ENCODE measurements at places on chromosomes 7 and 10.

DNA sequence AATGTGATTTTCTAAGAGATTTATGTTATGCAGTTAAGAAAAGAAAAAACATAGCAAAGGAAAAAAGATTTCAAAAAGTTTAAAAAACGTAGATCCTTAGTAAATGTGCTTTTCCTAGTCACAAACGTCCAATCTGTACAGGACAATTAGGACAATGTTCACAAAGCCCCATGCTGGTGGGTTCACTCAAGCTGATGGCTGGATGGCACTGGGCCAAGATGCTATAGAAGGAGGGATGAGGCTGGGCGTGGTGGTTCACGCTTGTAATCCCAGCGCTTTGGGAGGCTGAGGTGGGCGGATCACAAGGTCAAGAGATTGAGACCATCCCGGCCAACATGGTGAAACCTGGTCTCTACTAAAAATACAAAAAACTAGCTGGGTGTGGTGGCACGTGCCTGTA is 22.1 kb downstream of the SVIL start:
- peak overlapping the region; percentile 29 for H3K27ac ChIP-seq
- no peak overlapping the region for H3K4me3 ChIP-seq
- no peak for DNase-seq
- H3K4me1 ChIP-seq: peaks cover 34% of the 10 kb centered on the region
- H3K27me3 ChIP-seq: no peaks in the 10 kb centered on the region

GRCh38 chr7:151235091-151235787 is 3.0 kb downstream of the CHPF2 start:
- no peak overlapping the region for H3K4me3 ChIP-seq
- H3K27me3 ChIP-seq: no peaks in the 10 kb centered on the region
- H3K27ac ChIP-seq: no peak overlapping the region
- peaks cover 10% of the 10 kb centered on the region for H3K4me1 ChIP-seq
- no peak for DNase-seq

- H3K4me1 ChIP-seq: no peaks in the 10 kb centered on the region
- H3K36me3 ChIP-seq: no peaks in the 10 kb centered on the region
- H3K27ac ChIP-seq: no peak overlapping the region
Observed at GRCh38 chr7:127349881-127350280, 42.6 kb downstream of the ZNF800 start.

DNA sequence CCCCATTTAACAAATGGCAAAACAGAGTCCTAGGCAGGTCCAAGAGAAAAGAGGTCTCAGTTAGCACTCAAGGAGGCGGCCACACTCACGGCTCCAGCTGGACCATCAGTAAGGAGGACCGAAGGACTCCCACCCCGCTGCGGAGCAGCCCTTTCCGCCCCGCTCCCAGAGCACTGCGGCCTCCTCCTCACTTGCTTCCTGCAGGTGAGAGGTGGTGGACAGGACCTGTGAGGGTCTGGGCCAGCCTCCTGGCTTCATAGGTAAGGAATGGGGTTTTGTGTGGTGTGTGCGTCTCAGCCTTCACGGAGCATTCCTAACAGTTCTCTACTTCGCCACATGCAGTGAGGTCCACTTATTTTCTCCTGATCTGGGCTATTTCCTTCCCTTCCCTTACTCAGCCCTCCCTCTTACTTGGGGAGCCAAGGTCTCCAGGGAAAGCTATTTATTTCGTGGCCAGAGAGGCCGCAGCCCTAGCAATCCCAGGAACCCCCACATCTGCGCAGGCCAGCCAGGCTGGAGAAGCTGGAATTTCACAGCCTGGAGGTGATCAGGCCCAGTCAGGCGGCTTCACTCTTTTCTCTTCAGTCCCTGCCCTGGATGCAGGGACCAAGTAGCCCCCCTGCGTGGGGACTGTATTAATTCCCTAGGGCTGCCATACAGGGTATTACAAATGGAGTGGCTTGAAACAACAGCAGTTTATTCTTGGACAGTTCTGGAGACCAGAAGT is 45.9 kb downstream of the ZNF783 start:
- H3K27ac ChIP-seq: no peak overlapping the region
- DNase-seq: no peak
- H3K36me3 ChIP-seq: no peaks in the 10 kb centered on the region
- H3K4me3 ChIP-seq: no peak overlapping the region

DNA sequence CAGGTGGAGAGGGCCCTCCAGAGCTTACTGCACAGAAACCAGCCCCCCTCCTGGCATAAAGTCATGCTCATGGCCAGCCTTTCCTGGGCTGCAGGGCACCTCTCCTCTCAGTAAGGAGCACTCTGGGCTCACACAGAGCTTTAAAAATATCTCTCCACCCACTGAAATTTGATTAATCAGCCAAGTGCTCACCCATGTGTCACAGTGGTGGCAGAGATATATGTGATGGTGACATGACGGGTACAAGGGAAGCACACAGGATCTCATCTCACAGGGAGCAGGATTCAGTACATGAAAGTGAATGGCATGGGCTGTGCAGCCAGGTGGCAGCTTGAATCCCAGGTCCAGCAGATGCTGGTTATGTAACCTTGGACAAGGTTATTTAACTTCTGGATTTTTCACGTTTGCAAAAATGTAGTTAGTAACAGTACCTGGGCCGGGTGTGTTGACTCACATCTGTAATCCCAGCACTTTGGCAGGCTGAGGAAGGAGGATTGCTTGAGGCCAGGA is 144.8 kb downstream of the CALN1 start:
- DNase-seq: no peak
- no peaks in the 10 kb centered on the region for H3K4me1 ChIP-seq
- no peak overlapping the region for H3K4me3 ChIP-seq

DNA sequence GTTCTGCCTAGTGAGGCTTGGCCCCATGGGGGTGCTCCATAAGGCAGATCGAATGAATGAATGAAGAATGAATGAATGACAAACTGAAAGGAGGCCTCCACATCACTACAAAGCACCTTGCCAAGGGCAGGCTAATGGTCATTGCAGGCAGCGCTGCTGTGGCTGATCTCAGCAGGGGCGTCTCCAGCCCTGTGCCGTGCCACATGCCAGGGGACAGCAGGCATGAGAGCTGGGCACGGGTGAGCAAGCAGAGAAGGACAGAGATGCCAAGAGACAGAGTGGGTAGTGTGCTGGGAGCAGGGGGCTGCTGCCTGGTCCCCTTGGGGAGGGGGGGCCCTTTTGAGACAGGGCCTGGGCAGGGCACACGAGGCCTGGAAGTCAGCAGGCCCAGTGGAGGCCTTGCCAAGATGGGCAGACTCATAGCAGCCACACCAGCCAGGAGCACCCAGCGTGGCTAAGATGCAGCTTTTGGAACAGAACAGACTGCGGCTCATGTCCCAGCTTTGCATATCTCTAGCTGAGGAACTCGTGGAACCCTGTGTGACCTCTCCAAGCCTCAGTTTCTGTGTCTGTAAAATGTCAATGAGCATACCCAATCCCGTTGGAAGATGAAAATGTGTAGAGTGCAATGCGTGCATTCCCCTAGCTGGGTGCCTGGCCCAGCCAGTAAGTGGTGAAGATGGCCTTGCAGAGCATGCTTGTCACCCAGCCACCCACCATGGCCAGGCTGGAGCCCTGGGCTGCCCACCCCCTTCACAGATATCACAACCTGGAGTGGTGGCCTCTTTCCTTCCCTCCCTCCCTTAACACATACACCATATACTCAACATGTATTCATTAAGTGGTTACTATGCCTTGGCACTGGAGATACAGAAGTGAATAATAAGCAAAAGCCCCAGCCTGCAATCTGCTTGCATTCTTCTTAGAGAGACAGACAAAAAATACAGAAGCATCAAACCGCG is 61.1 kb upstream of the LRRC18 start:
- no peaks in the 10 kb centered on the region for H3K27me3 ChIP-seq
- no peak overlapping the region for H3K4me3 ChIP-seq
- no peaks in the 10 kb centered on the region for H3K36me3 ChIP-seq
- peaks cover 35% of the 10 kb centered on the region for H3K4me1 ChIP-seq
- H3K27ac ChIP-seq: peak overlapping the region; percentile 1
- no peak for DNase-seq

DNA sequence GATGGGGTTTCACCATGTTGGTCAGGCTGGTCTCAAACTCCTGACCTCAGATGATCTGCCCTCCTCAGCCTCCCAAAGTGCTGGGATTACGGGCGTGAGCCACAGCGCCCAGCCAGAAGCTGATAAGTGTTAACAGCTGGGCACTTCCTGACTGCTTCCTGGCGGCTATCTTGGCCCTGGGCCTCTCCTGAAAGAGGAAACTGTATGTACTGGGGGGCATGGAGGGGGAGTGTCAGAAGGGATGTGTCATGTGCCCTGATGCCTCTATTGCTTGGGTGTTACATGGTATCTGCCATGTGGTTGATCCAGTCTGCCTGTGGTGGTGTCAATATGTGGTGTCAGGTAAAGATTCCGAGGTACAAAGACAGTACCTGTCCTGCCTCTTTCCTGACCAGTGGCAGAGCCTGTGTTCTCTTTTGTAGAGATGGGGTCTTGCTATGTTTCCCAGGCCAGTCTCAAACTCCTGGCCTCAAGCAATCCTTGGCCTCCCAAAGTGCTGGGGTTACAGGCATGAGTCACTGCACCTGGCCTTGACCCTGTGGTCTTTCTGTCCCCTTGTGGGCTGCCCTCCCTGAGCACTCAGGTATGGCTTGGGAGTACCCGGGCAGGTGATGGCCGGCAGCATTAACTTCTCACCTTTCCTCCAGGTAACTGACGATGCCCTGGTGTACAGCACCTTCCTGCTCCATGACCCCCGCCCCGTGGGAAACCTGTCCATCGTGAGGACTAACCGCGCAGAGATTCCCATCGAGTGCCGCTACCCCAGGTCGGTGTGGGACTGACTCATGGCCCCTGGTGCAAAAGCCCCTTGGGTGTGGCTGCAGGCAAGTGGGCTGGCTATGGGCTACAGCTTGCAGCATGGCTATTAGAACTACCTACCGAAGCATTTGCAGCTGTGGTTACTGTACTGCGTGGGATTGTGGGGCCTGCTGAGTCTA is 4.4 kb downstream of the ZP3 start:
- H3K36me3 ChIP-seq: no peaks in the 10 kb centered on the region
- H3K4me3 ChIP-seq: no peak overlapping the region
- H3K4me1 ChIP-seq: no peaks in the 10 kb centered on the region
- H3K27me3 ChIP-seq: no peaks in the 10 kb centered on the region
- DNase-seq: no peak
- no peak overlapping the region for H3K27ac ChIP-seq

DNA sequence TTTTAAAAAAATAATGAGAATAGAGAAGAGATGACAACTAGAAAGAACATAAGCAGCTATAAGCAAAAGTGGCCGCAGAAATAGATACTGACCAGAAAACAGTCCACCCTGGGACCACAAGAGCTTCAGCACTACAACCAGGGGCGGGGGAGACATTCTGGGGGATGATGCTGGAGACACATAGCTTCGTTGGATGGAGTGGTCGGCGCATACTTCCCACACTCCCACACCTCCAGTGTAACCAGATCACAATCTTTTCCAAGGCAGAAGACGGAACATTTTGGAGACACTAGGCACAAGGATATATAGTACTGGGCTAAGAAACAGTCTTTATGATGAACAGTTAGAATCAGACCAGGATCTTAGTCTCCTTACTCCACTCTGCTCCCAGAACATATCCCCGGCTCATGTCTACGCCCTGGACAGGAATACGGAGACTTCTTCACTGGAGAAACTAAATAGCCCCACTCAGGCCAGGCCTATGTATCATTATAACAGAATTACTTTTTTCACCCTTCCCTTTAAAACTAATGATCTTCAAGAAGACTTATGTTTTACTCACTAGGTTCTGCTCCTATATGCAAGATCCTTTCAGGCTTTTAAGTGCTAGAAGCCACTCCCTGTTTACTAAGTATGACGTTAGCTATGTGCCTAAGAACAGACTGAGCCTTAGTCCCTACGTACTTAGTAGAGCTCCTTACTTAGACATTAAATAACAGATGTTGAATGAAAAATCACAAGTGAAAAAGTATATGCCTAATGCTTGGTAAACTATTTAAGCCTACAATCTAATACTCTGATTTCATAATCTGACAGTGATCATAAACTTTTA is 169.6 kb downstream of the SRPK2 start:
- no peak overlapping the region for H3K27ac ChIP-seq
- no peak for DNase-seq
- no peak overlapping the region for H3K4me3 ChIP-seq
- no peaks in the 10 kb centered on the region for H3K4me1 ChIP-seq
- no peaks in the 10 kb centered on the region for H3K27me3 ChIP-seq
- no peaks in the 10 kb centered on the region for H3K36me3 ChIP-seq

DNA sequence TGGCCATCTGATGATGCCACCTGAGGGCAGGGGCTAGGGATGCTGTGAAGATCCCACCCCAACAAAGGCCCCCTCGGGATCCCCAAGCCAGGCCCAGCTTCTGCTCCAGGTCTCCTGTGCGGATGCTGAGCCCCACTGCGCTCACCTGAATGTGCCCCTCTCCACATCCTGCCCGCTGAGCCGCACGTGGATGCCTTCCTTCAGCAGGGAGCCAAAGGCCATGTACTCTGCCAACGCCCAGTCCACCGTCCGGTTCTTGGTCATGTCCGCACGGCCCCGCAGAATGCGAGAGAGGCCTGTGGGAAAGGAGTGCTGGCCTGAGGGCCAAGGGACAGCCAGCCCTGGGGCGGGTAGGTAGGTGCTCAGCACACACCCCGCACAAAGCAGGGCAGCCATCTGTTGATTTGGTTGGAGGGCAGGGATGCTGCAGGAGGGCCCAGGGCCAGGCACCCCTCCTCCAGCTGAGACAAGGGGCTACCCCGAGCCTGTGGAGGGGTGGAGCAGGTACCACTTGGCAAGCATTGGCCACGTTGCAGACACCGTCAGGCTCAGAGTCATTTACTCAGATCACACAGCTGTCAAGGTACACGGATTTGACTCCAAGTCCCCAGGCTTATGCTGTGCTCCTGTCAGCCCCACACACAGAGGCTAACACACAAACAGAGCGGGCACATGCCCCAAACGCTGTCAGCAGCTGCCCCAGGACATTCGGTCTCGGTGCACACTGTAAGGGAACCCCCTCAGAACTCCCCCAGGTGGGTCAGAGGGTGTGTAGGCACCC is 19.2 kb downstream of the OGDHL start:
- no peaks in the 10 kb centered on the region for H3K36me3 ChIP-seq
- DNase-seq: no peak
- H3K27me3 ChIP-seq: no peaks in the 10 kb centered on the region

- no peak for DNase-seq
- no peak overlapping the region for H3K4me3 ChIP-seq
Observed at GRCh38 chr10:65126288-65126687, 1605.1 kb downstream of the REEP3 start.

Measured in thoracic aorta (tissue), 2 donors.